ENCODE measurements at places on chromosomes 13 and 19.

DNA sequence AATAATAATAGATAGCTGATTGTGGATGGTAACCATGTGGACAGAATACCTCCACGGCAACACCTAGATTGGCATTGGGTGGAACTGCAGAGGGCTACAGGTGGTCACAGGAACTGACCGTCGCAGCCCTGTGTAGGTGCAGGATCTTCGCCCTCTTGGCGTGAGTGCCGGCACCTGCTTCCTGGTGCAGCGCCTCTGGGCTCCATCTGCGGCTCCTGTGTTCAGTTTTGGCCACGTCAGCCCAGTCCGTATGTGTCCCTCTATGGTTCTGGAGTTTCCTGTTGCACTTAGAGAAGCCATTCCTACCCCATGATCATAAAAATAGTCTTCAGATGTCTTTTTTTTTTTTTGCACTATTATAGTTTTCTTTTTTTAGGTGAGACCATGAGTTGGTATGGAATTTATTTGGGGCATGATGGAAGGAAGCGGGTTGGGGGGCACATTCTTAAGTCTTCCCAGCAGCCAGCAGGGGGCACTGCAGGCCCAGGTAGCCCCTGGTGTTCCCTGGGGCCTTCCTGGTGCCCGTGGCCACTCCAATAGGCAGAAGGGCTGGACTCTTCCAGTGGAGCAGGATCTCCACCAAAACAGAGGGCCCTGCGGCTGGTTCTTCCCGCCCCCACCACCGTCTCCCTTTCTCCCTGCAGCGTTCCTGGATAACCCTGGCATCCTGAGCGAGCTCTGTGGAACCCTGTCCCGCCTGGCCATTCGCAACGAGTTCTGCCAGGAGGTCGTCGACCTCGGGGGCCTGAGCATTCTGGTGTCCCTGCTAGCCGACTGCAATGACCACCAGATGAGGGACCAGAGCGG lies 10.1 kb upstream of the SLC25A42 start:
- DNase-seq: no peak

- no peak for DNase-seq
These were observed 4.4 kb downstream of the RNF225 start for GRCh38 chr19:58399903-58400302.

GRCh38 chr13:80499536-80500290 lies 158.8 kb upstream of the SPRY2 start:
- no peak for DNase-seq

GRCh38 chr19:31648347-31648746 lies 299.1 kb upstream of the TSHZ3 start:
- no peak for DNase-seq

DNA sequence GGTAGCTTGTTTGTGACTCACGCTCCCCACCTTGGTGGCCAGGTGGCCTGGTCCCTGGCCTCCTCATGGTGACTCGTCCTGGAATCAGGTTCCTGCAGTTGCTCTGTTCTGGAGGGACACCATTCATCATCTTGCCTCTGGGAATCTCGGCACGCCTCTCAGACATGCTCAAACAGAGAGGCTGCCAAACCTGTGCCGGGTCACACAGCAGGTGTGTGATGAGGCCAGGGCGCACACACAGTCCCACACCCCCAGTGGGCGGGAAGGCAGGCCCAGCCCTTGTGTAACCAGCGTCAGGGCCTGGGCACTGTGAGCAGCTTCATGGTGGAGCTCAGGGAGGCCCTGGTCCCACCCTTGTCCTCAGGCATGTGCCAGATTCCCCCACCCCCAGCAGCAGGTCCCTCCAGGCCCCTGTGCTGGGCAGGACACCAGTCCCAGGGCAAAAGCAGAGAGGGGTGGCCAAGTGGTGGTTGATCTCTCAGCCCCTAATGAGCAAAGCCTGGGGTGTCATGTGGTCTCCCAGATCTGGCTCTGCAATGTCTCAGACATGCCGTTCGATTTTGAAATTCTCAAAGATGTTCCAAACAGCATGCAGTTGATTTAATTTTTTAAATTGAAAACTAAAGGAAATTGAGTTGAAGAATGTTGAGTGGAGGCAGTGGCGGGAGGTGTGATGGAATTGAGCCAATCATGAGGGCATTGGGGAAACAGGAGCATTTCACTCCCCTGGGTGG lies 12.1 kb downstream of the CEBPA start:
- no peak for DNase-seq

DNA sequence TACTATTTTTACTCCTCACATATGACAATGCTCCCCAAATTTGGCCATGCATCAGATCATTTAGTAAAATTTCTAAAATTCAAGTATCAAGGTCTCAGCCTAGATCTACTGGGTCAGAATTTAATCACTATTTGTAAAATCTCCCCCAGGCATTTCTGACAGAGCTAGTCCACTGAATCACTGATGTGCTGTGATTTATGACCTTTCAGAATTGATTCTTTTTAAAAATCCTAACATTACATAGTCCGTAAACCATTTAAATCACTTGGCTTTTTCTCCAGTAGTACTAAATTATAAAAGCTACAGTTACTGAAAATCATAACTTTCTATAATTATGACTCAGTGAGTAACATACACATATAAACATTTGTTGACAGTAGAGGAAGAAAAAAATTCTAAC lies 92.8 kb upstream of the RAP2A start:
- DNase-seq: no peak

GRCh38 chr19:55212447-55212846 lies 3.1 kb upstream of the PTPRH start:
- no peak for DNase-seq

GRCh38 chr13:50345804-50346203 lies 330.6 kb downstream of the KCNRG start:
- DNase-seq: no peak

- no peak for DNase-seq
These were observed 2.1 kb downstream of the MAP2K2 start for GRCh38 chr19:4121815-4122214.

- DNase-seq: no peak
These were observed 2.1 kb upstream of the CIRBP start for GRCh38 chr19:1266916-1267476.

- DNase-seq: no peak
These were observed 176.1 kb downstream of the TM9SF2 start for GRCh38 chr13:99677116-99677951.

DNA sequence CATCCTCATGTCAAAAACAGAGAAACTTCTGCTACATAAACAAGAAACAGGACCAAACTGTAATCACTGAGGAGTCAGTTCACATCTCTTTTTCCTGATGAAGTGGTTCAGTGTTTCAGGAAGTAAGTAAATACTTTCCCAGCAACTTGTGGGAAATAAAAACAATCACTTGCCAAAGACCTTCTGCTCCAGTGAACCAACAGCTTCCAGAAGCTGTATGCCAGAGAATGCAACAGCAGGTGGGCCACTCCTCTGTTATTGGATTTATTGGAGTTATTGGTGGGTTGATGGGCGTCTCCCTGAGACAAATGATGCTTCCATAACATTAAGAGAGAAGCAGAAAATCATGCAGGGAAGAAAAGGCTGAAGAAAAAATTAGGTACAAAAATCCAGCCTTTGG lies 9.9 kb downstream of the SLC6A16 start:
- no peak for DNase-seq

DNA sequence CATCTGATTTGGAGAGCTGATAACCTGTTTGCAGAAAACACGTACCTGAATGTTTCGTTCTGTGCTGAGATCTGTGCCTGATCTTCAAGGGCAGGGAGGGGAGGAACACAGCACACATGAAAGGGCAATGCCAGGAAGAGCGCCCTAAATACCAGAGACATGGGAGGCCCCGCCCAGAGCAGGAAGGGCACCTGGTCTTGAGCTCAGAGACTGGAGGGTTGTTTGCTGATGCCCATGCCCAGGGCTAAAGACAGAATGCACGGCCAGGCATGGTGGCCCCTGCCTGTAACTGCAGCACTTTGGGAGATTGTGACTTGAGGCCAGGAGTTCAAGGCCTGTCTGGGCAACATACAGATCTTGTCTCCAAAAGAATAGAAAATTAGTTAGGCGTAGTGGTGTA lies 183.2 kb downstream of the TUBA3C start:
- no peak for DNase-seq

GRCh38 chr13:112067116-112067741 lies at the start of gene SOX1:
SOX1 (plus strand) TSS chr13:112067149; CDS start chr13:112067659, 510 bp downstream.
- DNase-seq: no peak

DNA sequence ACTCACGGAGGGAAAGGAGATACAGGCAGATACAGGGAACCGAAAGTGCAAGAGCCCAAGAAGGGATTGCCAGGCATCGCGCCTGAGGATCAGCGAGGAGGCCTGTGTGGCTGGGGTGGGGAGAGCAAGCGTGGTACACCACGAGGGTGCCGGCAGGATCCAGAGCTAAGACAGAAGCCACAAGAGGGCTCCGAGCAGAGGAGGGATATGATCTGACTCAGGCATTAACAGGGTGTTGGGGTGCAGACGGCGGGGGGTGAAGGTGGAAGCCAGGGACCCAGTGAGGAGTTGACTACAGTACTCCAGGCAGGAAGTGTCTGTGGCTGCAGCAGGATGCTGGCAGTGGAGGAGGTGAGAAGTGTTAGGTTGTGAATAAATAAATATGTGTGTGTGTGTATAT lies 5.4 kb upstream of the PPP1R37 start:
- no peak for DNase-seq

DNA sequence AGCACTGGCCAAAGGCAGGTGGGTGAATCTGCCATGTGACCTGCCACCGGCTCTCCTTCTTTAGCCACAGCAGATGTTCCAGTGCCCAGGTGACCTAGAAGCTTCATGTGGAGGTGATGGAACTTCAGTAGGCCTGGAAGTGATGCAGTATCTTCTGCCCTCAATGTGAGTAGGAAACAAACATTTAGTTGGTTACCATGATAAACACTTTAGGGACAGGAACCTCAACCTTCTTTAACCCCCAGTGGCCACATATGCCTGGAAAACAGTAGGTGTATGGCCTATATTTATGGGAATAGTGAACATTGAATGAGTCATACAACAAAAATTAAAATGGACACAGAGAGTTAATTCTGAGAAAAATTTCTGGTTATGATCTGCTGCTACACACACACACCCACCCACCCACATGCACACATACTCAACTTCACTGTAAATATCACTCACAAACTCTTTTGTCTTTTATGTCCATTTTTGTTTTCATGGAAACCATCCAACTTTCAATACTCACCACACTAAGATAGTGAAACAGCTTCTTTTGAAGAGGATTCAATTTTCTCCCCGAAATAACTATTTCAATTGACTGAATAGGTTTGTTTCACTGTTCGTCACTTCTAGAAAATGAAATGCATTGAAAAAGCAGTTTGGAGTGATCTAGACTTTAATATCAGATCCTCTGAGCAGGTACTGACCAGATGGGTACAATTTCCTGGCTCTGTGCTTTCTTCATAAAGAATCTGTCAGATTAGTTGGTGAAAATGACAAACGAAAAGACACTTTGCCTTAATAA lies 97.3 kb downstream of the STARD13 start:
- no peak for DNase-seq

- no peak for DNase-seq
These were observed 2613.9 kb upstream of the PCDH20 start for GRCh38 chr13:64029343-64030093.

DNA sequence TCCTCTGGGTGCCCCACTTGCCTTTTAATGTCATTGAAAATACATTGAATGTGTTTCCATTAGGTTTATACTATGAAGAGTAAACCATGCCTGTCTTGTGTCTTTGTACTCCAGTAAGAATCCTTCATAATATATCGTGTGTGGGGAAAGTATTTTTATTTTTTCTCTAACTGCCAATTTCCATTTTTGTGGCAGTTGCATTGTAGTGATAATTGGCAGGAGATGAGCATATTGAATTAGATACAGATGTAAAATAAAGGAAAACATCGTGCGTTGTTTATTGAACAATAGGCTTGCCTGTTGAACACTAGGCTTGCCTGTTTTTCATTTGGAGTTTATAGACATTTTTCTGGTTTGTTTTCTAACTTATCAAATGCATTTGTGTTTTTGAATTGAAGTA lies 218.8 kb downstream of the NBEA start:
- DNase-seq: no peak

GRCh38 chr19:35757231-35757748 lies 461 bp upstream of the HSPB6 start:
- DNase-seq: no peak

GRCh38 chr19:2359992-2360685 lies at the start of gene TMPRSS9:
TMPRSS9 (plus strand) TSS chr19:2360265; CDS start chr19:2389786, 29,521 bp downstream.
- no peak for DNase-seq

DNA sequence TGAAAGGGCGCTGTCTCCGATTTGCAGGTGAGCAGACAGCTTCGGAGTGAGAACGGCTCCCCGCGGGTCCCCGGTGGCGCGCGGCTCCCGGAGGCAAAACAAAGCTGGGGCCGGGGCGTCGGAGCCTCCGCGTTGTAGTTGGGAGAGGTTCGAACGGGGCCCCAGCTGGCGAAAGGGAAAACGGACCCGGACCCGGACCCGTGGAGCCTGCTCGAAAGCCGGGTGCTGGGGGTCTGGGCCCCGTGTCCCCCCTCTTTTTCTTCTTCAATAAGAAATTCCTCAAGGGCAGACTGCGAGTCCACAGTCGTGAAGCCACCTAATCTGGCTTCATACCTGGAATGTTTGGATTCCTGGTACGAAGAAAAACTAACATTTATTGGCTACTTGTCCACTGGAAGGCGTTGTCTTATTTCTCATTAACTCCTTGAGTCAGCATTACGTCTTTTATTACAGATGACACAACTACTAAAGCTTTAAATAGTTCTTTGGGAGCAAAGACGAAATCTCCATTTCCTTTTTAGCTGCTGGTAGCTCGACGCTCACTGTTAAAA lies 632 bp upstream of the MTIF3 start:
- no peak for DNase-seq

- no peak for DNase-seq
These were observed 13.4 kb upstream of the WDR18 start for GRCh38 chr19:970695-971094.

DNA sequence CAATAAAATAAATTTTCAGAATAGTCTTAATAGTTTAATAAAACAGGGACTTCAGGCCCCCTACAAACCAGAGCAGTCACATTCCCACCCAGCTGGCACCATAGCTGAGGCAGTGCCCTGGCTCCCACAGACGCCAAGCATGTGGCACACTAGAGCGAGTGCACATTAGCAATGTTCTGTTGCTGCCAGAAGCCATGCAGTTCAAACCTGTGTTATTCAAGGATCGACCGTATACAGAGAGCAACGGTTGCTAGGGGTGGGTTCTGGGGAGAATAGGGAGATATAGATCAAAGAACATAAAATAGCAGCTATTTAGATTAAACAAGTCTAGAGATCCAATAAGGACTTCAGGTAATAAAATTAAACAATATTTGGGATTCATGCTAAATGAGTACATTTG lies 419.3 kb upstream of the KLHL1 start:
- DNase-seq: no peak

- DNase-seq: no peak
These were observed 147.8 kb downstream of the SLITRK6 start for GRCh38 chr13:85651440-85651839.
